ENCODE measurements at places on chromosomes 5 and 9. TPM values are rescaled to one million over a fixed set of nuclear protein-coding genes. Genes with fewer than 3 reads are reported as not detected.

The PLPPR1 gene
- polyA plus RNA-seq, result not detected

The ARAP3 gene
- not detected for polyA plus RNA-seq

The CTSV gene
- polyA plus RNA-seq, result not detected

The FOXI1 gene
- polyA plus RNA-seq, result not detected

The EGFL7 gene
- polyA plus RNA-seq, result not detected

The CDX1 gene
- polyA plus RNA-seq, result not detected

The PHYHD1 gene
- 1.0 TPM for polyA plus RNA-seq

The RNF20 gene
- 43.6 TPM for polyA plus RNA-seq

The CCNG1 gene
- 100.0 TPM for polyA plus RNA-seq

The PKD2L2 gene
- polyA plus RNA-seq, result 0.46 TPM
